ENCODE measurements at places on chromosomes 3 and 15.

DNA sequence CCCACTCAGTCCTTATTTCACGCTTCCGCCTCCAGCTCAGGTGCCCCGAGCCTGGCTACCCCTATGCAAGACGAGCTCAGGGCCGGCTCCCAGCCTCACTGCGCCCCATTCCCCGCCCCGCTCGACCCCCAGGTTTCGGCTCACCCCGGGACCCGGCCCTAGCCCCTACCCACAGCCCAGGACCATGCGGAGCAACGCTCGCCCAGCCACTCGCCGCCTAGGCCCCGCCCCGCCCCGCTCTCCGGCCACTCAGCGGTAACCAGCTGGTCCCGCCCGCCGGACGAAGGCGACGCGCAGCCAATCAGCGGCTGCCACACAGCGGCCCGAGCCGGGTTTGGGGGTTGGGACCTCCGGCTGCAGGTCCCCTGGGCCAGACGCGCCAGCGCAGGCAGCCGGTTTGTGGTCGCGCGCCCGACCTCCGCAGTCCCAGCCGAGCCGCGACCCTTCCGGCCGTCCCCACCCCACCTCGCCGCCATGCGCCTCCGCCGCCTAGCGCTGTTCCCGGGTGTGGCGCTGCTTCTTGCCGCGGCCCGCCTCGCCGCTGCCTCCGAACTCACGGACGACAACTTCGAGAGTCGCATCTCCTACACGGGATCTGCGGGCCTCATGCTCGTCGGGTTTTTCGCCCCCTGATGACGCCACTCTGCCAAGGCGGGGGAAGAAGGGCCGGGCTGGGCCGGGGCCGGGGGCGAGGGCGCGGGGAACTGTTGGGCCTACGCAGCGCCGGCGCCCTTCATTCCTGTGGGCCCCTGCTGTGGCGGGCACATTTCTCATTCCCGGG, at the start of gene CATSPER2:
Gene CATSPER2 (minus strand): TSS at position 196 of the 781 bp plus-strand sequence. CDS start 783 bp downstream, outside the sequence.
- DNase-seq = no peak

DNA sequence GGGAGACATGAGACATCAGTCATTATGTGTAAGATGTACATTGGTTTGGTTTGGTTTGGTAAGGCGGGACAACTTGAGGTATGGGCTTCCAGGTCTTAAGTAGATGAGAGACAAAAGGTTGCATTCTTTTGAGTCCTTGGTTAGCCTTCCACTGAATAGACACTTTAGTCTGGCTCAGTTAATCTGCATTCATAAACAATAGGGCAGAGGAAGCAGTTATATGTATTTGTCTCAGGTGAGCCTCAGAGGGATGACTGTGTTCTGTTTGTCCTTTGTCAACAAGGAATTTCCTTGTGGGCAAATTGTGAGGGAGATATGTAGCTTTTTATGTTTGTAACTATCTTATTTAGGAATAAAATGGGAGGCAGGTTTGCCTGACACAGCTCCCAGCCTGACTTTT, 50.4 kb downstream of the TCF12 start:
- no peak for DNase-seq

DNA sequence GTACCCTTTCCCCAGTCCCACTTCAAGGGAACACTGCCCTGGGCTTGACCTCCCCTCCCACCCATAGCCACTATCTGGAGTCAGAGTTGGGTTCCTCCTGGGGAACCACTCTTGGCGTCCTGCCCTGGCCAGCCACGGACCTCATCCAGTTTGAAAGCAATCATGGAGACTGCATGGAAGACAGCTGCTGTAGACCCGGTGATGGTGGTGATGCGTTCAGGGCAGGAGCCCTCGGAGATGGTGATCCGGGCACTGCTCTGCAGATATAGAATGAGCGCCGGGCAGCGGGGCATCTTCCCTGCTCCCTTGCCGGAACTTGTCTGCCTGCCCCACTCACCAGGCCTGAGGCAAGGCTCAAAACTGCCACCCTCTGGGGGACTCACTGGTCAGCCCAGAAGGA, 5.2 kb downstream of the GPR62 start:
- DNase-seq = no peak

DNA sequence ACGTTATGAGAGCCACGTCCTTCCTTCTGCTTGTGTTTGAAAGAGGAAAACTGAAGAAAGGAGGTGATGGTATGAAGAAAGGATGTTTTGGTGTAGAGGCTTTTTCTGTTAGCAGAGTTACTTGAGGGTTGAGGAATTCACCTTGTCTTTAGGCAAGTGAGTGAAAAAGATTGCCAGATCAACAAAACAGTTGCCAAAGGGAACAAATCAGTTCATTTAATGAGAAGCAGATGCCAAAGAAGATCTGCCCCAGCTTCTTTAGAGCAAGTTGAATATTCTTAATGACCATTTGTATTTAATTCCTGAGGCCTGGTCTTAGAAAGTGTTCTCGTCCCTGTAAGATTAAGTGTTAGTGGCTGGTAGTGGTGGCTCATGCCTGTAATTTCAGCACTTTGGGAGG, 2.6 kb downstream of the CHCHD6 start:
- DNase-seq = no peak

- DNase-seq = no peak
These were observed 52.6 kb downstream of the IQCH start for GRCh38 chr15:67307156-67307555.

GRCh38 chr15:54803134-54803808, 393.5 kb downstream of the RSL24D1 start:
- DNase-seq = no peak

Data from stimulated activated CD4-positive, alpha-beta T cell treated with anti-CD3 and anti-CD28 coated beads, Interleukin-15, amount 100 ng/mL, for 24 hours (primary cell).